T47D (cell line): ENCODE measurements at places on chromosomes 1 and 21.

DNA sequence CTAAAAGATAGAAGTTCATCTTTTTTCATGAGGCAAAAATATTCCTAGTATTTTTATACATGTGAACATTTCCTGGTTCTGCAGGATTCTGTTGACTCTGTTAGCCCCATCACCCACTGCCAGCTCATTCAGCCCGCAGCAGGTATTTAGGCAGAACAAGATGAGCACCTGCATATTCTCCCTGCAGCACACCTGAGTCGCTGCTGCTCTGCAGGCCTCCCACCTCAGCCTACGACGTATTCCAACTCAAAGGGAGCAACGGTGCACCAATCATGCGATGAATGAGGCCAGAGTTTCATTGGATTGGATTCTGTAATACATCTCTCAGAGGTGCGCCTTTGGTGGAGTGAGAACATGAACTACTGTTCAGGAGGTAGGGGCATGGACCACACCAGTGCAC is 87.6 kb downstream of the CNIH3 start:
- DNase-seq, result no peak

- DNase-seq, result peak; percentile 56
These were observed 8.4 kb downstream of the PLPP3 start for GRCh38 chr1:56570924-56571372.

- no peak for DNase-seq
These were observed 124.7 kb downstream of the CLIC6 start for GRCh38 chr21:34793471-34793870.

GRCh38 chr1:57443004-57443403 is 19.1 kb upstream of the DAB1 start:
- DNase-seq, result no peak
